ENCODE measurements at places on chromosomes 5 and 9.

DNA sequence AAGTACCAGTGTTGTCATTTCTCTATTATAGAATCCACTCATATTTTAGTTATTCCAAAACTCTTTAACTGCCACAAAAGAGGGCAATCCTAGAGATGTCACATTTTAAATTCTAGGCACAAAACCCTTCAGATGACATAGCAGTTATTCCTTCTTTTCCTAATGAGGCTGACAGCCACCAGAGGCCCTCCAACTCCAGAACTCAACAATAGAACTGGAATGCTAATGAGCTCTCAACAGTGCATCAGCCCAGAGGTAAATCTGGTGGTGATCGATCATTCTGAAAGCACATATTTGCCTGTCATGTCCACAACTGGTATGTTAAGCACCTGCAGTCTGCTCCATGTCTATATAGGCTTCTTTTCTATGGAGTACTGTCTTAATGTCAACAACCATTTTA is 40.2 kb upstream of the RAB3C start:
- no peak overlapping the region for H3K4me3 ChIP-seq
- no peak overlapping the region for H3K27ac ChIP-seq
- no peaks in the 10 kb centered on the region for H3K27me3 ChIP-seq
- no peak for DNase-seq
- H3K36me3 ChIP-seq: no peaks in the 10 kb centered on the region

DNA sequence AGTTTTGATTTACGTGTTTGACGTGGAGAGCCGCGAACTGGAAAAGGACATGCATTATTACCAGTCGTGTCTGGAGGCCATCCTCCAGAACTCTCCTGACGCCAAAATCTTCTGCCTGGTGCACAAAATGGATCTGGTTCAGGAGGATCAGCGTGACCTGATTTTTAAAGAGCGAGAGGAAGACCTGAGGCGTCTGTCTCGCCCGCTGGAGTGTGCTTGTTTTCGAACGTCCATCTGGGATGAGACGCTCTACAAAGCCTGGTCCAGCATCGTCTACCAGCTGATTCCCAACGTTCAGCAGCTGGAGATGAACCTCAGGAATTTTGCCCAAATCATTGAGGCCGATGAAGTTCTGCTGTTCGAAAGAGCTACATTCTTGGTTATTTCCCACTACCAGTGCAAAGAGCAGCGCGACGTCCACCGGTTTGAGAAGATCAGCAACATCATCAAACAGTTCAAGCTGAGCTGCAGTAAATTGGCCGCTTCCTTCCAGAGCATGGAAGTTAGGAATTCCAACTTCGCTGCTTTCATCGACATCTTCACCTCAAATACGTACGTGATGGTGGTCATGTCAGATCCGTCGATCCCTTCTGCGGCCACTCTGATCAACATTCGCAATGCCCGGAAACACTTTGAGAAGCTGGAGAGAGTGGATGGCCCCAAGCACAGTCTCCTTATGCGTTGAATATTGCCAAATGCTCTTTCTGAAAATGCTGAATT is 850 bp downstream of the RRAGA start:
- H3K4me1 ChIP-seq: peaks cover 5% of the 10 kb centered on the region
- peak overlapping the region; percentile 79 for H3K27ac ChIP-seq
- DNase-seq: peak; percentile 31
- H3K4me3 ChIP-seq: peak overlapping the region; percentile 85
- H3K36me3 ChIP-seq: peaks cover 2% of the 10 kb centered on the region

- no peaks in the 10 kb centered on the region for H3K4me1 ChIP-seq
- H3K4me3 ChIP-seq: no peak overlapping the region
- H3K27me3 ChIP-seq: no peaks in the 10 kb centered on the region
Observed at GRCh38 chr5:123450640-123451039, 27.4 kb upstream of the CEP120 start.

- H3K4me3 ChIP-seq: no peak overlapping the region
- H3K36me3 ChIP-seq: no peaks in the 10 kb centered on the region
- DNase-seq: no peak
- H3K4me1 ChIP-seq: no peaks in the 10 kb centered on the region
Observed at GRCh38 chr9:78806492-78807160, 509.7 kb downstream of the PSAT1 start.

- H3K4me1 ChIP-seq: no peaks in the 10 kb centered on the region
- no peak for DNase-seq
- H3K27me3 ChIP-seq: no peaks in the 10 kb centered on the region
- H3K4me3 ChIP-seq: no peak overlapping the region
- no peak overlapping the region for H3K27ac ChIP-seq
Observed at GRCh38 chr9:111003182-111003581, 35.1 kb downstream of the LPAR1 start.

- DNase-seq: no peak
- peaks cover 58% of the 10 kb centered on the region for H3K4me1 ChIP-seq
- H3K36me3 ChIP-seq: peaks cover 11% of the 10 kb centered on the region
- no peaks in the 10 kb centered on the region for H3K27me3 ChIP-seq
- peak overlapping the region; percentile 97 for H3K27ac ChIP-seq
- no peak overlapping the region for H3K4me3 ChIP-seq
Observed at GRCh38 chr9:33106372-33106771, 29.9 kb upstream of the SMU1 start.

- no peaks in the 10 kb centered on the region for H3K36me3 ChIP-seq
- H3K4me1 ChIP-seq: peaks cover 38% of the 10 kb centered on the region
- H3K27ac ChIP-seq: peak overlapping the region; percentile 86
- DNase-seq: no peak
- no peak overlapping the region for H3K4me3 ChIP-seq
Observed at GRCh38 chr5:169165052-169165451, 135.9 kb downstream of the SLIT3 start.

DNA sequence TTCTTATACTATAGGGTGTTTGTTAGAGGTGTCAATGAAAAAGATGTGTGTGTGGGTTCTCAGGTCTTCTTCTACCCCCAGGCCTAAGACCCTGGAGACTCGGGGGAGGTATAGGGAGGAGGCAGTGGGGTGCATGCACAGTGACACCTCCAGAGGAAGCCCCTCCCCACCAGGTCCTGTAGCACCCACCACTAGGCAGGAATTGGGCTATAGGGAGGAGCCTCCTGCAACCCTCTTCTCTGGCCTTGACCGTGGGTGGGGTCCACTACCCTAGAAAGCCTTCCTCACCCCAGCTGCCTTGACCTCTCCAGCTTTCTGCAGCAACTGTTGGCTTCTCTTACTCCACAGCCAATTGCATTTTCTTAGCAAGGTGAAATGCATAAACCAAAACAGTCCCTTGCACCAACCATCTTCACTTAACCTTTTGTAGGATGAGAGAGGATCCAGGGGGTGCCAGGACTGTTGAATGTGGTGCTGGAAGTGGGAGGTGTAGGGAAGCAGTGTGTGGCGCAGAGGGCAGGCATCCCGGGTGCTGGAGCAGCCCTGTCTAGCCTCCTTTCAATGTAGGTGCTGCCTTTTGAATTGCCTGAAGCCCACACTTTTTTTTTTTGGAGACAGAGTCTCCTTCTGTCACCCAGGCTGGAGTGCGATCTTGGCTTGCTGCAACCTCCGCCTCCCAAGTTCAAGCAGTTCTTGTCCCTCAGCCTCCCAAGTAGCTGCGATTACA is 128.5 kb downstream of the RGS3 start:
- no peak for DNase-seq
- H3K27me3 ChIP-seq: no peaks in the 10 kb centered on the region
- no peak overlapping the region for H3K4me3 ChIP-seq
- H3K36me3 ChIP-seq: peaks cover 26% of the 10 kb centered on the region
- H3K27ac ChIP-seq: no peak overlapping the region
- peaks cover 31% of the 10 kb centered on the region for H3K4me1 ChIP-seq

DNA sequence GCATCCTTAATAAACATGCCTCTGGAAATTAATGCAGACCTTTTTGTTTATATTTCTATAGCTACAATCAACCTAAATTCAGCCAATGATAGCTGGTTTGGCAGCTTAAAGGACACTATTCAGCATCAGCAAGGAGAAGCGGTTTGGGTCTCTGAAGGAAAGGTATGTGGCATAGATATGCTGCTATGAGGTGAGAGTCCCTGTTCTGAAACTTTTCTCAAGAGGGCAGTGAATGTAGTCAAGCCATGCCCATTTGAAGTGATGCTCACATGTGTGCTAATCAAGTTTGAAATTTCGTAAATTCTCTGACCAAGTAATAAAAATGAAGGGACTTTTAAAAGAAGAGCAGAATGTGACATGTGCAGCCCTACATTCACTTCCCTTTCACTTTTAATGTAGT is 72.6 kb downstream of the TJP2 start:
- DNase-seq: no peak
- H3K4me1 ChIP-seq: no peaks in the 10 kb centered on the region
- peaks cover 48% of the 10 kb centered on the region for H3K36me3 ChIP-seq
- no peak overlapping the region for H3K4me3 ChIP-seq

DNA sequence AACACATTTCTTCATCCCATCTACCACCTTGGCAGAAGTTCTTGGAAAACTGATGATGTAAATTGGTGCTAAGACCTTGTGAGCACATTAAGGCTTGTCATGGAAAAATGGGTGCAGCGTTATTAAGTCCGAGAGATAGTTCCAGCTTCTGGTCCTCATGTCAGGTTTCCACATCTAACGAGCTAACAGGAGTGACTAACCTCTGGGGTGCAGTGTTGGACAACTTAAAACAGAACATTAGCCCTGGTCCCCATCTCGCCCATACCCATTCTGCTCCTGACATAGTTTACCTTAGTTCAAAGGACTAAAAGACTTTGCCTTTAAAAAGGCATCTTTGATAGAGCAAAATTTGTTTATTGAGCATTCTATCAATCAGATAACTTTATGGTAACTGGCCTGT is 128.0 kb downstream of the SLC1A3 start:
- H3K4me3 ChIP-seq: no peak overlapping the region
- no peaks in the 10 kb centered on the region for H3K27me3 ChIP-seq
- no peak for DNase-seq

DNA sequence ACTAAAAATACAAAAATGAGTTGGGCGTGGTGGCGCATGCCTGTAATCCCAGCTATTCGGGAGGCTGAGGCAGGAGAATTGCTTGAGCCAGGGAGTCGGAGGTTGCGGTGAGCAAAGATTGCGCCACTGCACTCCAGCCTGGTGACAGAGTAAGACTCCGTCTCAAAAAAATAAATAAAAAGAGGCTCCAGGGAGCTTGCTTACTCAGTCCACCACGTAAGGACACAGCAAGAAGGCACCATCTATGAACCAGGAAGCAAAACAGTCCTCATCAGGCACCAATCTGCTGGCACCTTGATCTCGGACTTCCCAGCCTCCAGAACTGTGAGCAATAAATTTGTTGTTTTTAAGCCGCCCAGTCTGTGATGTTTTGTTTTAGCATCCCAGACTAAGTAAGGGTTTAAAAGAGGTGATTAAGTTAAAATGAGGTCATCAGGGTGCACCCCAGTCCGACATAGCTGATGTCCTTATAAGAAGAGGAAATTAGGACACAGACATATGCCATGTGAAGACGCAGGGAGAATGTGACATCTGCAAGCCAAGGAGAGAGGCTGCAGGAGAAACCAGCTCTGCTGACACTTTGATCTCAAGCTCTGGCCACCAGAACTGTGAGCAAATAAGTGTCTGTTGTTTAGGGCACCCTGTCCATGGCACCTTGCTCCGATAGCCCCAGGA is 45.9 kb downstream of the C9orf50 start:
- peaks cover 20% of the 10 kb centered on the region for H3K4me1 ChIP-seq
- no peak for DNase-seq
- H3K36me3 ChIP-seq: no peaks in the 10 kb centered on the region
- no peak overlapping the region for H3K4me3 ChIP-seq

DNA sequence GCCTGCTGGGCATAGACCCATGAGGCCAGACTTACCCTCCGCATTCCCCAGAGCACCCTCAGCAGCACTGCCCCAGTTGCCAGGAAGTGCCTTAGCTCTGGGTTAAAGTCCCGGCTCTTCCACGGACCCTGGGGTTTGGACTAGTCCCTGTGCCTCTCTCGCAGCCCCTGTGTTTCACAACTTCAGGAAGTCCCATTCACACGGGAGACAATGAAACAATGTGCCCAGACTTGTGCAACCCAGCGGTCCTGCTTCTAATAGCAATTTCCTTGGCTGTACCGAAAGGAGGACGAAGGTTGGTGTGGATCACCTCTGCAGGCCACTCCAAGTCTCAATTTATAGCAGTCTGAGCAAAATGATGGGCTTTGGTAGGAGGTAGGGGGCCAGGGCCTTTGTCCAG is 41.8 kb upstream of the FAT2 start:
- H3K4me1 ChIP-seq: peaks cover 5% of the 10 kb centered on the region
- DNase-seq: no peak
- H3K27ac ChIP-seq: no peak overlapping the region
- H3K36me3 ChIP-seq: no peaks in the 10 kb centered on the region

DNA sequence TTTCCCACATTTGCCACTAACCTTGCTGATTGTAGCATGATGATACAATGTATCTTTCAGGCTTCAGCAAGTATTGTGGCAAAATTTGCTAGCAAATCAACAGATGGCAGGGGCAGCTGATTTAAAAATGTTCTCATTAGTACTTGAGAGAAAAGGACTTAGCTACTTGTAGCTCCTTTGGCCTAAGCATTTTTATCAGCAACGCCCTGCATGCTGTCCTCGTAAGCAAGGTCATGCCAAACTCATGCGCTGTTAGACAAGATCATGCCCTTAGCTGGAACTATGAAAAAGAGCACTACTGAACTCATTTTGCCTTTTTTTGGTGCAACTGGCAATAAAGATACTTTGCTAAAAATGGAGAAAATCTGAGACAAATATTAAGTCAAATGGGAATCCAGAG is 197.1 kb downstream of the ICE1 start:
- H3K4me3 ChIP-seq: no peak overlapping the region
- no peaks in the 10 kb centered on the region for H3K27me3 ChIP-seq
- H3K4me1 ChIP-seq: no peaks in the 10 kb centered on the region
- no peak for DNase-seq
- H3K36me3 ChIP-seq: no peaks in the 10 kb centered on the region
- no peak overlapping the region for H3K27ac ChIP-seq

DNA sequence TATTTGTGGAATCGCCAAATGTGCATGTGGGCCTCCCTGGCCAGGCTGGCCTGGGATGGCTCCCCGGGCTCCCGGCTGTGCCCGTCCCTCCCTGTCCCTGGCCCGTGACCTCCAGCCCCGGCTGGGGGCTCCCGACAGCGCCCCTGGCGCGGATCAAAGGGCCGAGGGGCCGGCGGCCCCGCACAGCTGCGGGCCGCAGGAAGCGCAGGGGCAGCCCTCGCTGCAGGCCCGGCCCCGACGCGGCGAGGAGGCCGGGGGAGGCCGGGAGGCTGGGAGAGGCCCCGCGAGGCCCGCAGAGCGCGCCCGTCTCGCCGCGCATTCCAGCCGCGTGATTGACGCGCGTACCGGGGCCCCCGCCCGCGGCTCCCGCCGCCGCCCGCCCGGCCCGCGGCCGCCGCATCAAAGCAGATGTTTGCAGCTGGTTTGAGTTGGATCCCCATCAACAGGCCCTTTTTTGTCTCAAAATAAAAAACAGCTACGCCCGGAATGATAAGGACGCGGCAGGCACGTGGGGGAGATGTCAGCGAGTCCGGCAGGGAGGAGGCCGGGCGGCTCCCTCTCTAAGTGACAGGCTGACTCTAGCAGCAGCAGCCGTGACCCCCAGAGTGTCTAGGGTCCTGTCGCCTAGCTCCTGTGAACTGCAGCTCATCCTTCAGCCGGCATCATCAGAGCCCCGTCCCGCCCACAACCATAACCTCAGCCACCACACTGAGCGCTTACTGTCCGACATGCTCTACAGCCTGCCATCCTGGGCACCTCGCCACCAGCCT is 69.4 kb downstream of the LMX1B start:
- H3K27ac ChIP-seq: no peak overlapping the region
- peaks cover 40% of the 10 kb centered on the region for H3K27me3 ChIP-seq
- DNase-seq: peak; percentile 80
- H3K4me3 ChIP-seq: no peak overlapping the region
- H3K36me3 ChIP-seq: no peaks in the 10 kb centered on the region
- H3K4me1 ChIP-seq: no peaks in the 10 kb centered on the region

GRCh38 chr5:172524573-172525021 is 70.3 kb upstream of the SH3PXD2B start:
- H3K36me3 ChIP-seq: no peaks in the 10 kb centered on the region
- no peak overlapping the region for H3K27ac ChIP-seq
- H3K27me3 ChIP-seq: no peaks in the 10 kb centered on the region
- DNase-seq: no peak
